ENCODE measurements at places on chromosomes 5 and 9.

DNA sequence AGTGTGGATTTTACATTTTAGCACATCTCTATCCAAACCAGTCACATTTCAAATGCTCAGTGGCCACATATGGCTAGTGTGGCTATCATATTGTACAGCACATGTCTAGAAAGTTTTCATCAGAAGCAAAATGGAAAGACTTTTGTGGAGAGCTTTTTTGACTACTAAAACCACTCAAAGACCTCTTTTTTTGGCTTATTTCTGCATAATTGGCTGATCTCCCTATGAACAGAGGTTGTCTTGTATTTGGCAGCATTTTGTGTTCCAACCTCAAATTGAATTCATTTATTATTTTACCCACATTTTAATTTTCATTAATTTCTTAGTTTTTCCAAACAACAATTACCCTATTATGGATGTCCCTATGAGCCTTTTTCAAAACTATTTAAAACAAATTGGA lies 395.7 kb downstream of the TLE1 start:
- DNase-seq: no peak

- peak; percentile 29 for DNase-seq
Observed at GRCh38 chr9:129414377-129414992, 206.4 kb downstream of the C9orf50 start.

- no peak for DNase-seq
Observed at GRCh38 chr9:93243112-93243511, 59.2 kb downstream of the WNK2 start.

DNA sequence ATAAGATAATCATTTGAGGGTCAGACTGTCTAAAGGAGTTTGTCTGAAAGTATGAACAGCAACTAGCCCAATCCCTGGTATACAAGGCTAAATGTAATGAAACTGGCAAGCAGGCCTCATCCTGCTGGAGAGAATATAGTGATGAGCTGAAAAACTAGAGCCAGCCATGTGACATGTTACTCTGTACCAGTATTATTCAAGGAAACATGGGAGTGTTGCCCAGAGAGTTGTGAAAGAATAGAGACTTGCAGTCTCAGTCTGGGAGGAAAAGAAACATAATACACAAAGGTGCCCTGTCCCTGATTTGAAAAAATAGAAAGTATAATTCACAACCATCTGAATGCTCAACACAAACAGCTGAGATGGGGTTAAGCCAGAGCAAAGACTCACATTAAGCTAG lies 37.9 kb upstream of the HTR1A start:
- no peak for DNase-seq

DNA sequence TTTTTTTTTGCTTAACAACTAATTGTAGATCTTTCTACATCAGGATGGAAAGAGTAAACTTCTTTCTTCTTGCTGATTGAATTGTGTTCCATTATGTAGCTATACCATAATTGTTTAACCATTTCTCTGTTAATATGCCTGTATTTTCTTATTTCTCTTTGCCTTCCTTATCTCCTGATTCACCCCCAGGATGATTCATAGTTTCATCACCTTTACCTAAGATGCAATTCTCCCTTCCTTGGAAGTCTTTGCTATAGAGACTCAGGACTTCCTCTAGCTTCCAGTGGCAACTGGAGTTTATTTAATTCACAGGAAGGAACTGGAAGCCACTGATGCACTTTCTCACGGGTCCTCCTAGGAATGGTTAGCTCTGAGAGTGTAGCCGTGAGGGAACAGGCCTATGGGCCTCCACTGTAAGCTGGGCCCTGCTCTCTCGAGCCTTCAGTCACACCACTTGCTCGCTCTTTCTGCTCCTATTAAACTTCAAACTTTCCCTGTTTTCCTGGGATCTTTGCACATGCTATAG lies 83.1 kb downstream of the FGF1 start:
- DNase-seq: peak; percentile 87

- peak; percentile 72 for DNase-seq
Observed at GRCh38 chr5:10343486-10343885, 10.0 kb upstream of the MARCHF6 start.

DNA sequence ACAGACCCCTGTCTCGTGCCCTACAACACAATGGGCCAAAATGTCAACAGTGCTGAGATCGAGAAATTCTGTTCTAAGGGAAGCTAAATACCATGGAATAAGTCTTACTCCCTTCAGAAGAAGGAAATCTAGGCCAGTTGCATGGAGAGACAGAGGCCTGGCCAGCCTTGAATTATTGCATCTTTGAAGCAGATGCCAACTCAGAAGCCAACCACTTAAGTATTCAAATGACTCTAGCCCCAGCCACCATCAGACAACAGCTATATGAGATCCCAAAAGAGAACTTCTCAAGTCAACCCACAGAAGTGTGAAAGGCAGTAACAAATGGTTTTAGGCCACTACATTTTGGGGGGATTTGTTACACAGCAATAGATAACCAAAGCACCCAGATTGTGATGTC lies 180.1 kb downstream of the ACTL7B start:
- no peak for DNase-seq

DNA sequence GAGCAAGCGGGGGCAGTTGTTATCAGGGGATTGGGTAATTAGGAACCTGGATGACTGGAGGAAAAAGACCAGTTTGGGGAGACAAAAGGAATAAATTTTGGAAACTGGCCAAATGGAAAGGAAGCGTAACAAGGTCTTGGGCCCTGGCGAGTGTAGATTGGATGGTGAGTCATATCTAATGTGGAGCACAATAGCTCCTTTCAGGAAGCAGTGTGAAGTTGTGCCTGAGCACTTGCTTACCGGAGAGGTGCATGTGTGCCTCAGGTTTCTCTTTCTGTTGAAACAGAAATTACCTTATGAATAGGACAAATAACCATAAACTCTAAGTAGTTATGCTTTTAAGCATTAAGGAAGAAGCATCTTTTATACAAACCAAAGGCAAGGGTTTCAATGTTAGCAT lies 176.4 kb downstream of the KIF4B start:
- DNase-seq: peak; percentile 63

- DNase-seq: no peak
Observed at GRCh38 chr5:166625210-166625865, 1666.1 kb upstream of the WWC1 start.

GRCh38 chr9:127566351-127567001 lies 45.6 kb upstream of the STXBP1 start:
- peak; percentile 65 for DNase-seq

DNA sequence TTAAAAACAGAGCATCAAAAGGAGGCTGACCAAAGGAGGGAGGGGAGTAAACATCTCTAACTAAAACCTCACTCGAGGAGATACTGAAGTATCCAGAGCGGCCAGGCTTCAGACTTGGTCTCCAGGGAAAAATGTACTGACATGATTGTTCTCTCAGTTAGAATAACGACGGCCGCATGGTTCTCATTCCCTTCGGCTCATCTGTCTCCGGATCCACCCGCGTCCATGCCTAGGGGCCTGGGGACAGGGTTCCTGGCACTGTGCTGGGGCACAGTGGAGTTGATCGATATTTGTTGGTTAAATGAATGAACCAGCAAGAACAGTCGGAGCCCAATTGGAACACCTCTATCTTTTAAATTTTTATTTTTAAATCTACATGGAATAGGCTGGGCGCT lies 167.1 kb upstream of the PHYKPL start:
- no peak for DNase-seq

GRCh38 chr9:96487949-96488348 lies 38.0 kb downstream of the HABP4 start:
- no peak for DNase-seq

- DNase-seq: no peak
Observed at GRCh38 chr5:135053278-135053677, 19.2 kb upstream of the PITX1 start.

DNA sequence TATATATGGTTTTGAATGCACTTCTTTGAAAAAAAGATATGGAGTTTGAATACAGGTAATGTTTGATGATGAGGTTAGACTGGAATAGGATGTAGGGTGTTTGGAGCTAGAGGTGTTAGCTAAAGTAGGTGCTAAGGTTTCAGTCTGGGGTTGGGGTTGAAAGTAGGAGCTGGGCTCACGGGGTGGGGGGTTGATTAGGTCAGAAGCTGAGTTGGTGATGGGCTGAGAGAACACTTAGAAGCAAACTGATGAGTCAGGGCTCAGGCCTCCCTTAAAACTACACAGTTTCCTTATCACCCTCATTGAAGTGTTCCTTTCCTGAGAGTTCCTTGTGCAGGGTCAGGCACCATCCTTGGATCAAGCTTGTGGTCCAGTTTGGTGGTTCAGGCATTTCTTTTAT lies 308.8 kb upstream of the ADAMTS16 start:
- no peak for DNase-seq

- DNase-seq: no peak
Observed at GRCh38 chr9:5749306-5749705, 83.6 kb downstream of the ERMP1 start.

- no peak for DNase-seq
Observed at GRCh38 chr5:169837686-169838085, 142.6 kb downstream of the INSYN2B start.

DNA sequence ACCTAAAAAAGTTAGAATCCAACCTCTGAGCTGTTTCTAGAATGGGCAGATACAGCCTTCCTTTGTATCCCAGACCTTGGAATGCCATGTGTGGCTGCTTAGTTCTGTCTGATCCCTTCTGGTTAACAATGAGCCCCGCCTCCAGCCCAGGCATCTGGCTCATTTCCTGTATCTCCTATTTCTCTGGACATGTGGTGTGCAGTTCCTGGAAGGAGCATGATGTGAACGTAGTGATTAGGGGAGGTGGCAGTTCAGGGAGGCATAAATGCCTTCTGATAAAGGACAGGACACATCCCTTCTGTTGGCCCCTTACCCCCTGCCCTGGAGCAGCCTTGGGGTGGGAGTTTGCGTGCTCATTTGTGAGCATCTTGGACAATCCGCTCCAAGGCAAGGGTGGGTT lies 243.0 kb downstream of the ZSWIM6 start:
- DNase-seq: peak; percentile 50

GRCh38 chr5:28275931-28276330 lies 1237.5 kb upstream of the CDH9 start:
- no peak for DNase-seq

- DNase-seq: peak; percentile 82
Observed at GRCh38 chr5:72133212-72133990, 26.1 kb downstream of the MAP1B start.

- DNase-seq: no peak
Observed at GRCh38 chr5:134073404-134073803, 41.1 kb upstream of the TCF7 start.

GRCh38 chr9:131276094-131276888 lies at the start of gene FAM78A:
TSS of gene FAM78A (minus strand) at chr9:131276510. CDS start at chr9:131276179, 331 bp downstream.
- no peak for DNase-seq

DNA sequence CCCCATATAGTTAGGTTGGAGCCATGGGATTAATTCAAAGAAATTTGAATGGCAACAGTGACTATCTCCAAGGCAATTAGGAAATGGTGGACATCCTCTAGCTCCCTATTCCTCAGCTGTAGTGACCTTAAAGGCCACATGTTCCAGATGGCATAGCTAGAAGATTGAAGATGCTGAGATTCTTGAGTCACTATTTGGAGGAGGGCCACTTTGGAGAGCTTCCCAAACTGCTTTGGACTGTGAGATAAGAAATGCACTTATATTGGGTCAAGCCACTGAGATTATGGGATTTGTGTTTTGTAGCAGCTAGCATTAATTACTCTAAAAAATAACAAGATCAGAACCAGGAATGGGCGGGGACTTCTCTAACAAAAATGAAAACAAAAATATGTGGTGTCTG lies 636.2 kb upstream of the CCNG1 start:
- no peak for DNase-seq

DNA sequence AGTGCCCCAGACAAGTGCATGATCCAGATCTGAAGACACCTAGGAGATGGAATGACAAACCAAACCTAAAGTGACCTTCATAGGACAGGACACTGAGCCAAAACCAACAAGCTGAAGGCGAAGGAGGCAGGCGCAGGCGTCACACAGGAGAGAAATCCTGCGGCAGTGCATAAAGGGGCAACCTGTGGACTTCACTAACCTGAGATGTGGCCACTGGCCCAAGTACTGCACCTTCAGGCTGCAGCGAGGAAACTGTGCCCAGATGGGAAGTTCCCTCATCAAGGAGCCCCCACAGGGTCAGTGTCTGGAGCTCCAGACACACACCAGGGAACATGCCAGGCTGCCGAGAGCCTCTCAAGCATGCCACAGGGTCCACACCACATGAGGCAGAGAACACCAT lies 3.7 kb downstream of the IPPK start:
- no peak for DNase-seq

GRCh38 chr5:140664359-140665119 lies at the start of gene WDR55:
TSS of gene WDR55 (plus strand) at chr5:140664904. CDS start at chr5:140664913, 9 bp downstream.
- peak; percentile 96 for DNase-seq

- no peak for DNase-seq
Observed at GRCh38 chr5:33894566-33894965, 2.8 kb upstream of the ADAMTS12 start.

GRCh38 chr9:118444403-118444802 lies 740.2 kb downstream of the TLR4 start:
- DNase-seq: no peak

DNA sequence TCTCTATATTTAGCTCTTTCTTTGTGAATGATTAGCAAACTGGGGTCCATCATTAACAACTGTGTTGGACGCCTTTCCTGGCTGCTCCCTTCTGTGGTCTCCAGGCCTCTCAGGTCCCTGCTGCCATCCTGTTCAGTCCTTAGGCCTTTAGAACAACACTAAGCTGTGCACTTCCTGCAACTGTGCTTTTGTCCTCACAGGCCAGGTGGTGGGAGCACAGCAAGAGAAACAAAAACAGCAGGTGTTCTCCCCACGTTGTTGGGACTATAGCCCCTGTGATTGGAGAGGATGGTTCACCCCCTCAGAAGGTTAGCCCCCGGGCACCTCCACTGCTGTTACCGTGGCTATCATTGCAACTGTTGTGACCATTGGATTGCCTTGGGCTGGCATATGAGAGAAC lies 41.7 kb upstream of the CLINT1 start:
- no peak for DNase-seq

GRCh38 chr5:71910741-71911140 lies 191.7 kb downstream of the CARTPT start:
- DNase-seq: no peak

GRCh38 chr5:178489271-178489976 lies 100.8 kb downstream of the COL23A1 start:
- no peak for DNase-seq

GRCh38 chr5:78837836-78838235 lies 147.3 kb downstream of the ARSB start:
- DNase-seq: no peak

DNA sequence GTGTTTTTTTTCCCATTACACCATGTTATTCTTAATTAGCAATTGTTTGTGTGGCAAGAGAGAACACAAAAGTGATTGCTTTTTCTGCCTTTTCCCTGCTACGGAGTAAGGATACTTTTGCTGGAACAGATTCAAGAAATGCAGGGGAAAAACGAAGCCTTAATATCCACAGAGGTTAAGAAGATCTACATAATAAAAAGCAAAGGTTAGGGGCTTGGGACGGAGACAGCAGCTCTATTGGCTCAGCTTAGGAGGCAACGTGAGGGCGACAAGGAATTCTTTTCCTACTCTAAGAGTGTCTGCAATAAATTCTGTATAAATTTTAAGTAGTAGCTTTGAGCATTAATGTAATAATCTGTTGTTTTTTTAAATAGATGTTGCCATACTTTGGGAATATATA lies 693.3 kb downstream of the DTWD2 start:
- no peak for DNase-seq

GRCh38 chr5:147782110-147783028 lies at the start of gene JAKMIP2:
TSS of gene JAKMIP2 (minus strand) at chr5:147782728. CDS start at chr5:147671806, 110,922 bp downstream.
- DNase-seq: peak; percentile 7
